Psoas muscle (tissue), 8 donors: ENCODE measurements at places on chromosomes 1 and 21. TPM values are rescaled to one million over a fixed set of nuclear protein-coding genes. Genes with fewer than 3 reads are reported as not detected.

DNA sequence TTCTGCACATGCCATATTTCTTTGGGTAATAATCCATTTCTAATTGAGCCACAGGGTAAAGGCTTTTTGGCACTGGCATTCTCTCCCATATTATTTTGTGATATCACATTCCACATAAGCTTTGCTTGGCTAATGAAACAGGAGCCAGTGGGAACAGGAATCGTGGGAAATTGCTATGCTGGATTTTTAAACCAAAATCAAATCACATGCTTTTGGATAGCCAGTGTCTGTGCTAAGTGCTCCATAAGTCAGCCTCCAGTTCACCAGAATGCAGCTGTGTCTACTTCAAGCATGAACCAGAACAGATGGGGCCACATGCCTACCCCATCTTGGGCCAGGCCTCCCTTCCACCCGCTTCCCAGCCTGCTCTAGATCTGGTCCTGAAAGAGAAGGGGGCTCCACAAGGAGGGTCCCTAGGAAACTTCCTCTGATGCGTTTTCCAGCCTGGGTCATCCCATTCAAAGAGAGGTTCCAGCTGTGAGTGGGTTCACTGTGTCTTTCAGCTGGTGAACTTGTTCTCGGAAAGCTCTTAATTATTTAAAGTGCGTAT lies 131.2 kb upstream of the COA6 start:
- no peaks in the 10 kb centered on the region for H3K4me1 ChIP-seq
- H3K27ac ChIP-seq = no peak overlapping the region
- DNase-seq = no peak
- H3K4me3 ChIP-seq = no peak overlapping the region
- no peaks in the 10 kb centered on the region for H3K36me3 ChIP-seq

DNA sequence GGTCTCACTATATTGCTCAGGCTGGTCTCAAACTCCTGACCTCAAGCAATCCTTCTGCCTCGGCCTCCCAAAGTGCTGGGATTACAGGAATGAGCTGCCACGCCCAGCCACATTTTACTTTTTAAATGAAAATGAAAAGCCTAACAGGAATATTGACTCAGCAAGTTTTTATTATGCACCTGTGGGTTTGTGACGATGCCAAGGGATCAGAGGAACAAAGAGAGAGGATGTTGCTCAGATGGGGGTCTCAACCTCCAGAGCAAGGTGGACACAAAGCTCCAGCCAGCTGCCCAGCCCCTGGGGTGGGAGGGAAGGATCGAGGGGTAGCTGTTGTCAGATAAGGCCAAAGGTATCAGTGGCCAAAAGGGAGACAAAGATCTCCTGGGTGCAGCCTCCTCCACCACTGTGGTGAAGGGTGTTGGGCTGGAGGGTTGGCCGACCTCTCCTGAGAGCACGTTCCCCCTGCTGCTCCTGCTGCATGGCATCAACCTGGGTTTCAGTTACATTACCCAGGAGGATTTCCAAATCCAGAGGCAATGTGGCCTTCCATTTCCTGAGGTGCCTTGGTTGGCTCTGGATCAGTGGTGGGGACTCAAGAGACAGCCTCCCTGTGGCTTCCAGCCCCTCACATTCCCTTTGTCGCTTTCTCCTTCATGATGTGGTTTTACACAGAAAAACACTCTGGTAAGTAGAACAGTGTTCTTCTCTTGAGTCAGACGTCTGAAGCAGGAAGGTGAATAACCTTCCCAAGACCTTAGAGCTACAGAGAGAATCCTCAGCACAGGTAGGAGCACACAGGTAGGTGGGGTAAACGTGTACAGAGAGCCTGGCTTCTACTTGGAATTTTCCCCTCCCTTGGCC lies 34.2 kb downstream of the ZNF496 start:
- H3K4me1 ChIP-seq = no peaks in the 10 kb centered on the region
- no peak for DNase-seq
- H3K36me3 ChIP-seq = peaks cover 28% of the 10 kb centered on the region
- H3K27ac ChIP-seq = no peak overlapping the region

DNA sequence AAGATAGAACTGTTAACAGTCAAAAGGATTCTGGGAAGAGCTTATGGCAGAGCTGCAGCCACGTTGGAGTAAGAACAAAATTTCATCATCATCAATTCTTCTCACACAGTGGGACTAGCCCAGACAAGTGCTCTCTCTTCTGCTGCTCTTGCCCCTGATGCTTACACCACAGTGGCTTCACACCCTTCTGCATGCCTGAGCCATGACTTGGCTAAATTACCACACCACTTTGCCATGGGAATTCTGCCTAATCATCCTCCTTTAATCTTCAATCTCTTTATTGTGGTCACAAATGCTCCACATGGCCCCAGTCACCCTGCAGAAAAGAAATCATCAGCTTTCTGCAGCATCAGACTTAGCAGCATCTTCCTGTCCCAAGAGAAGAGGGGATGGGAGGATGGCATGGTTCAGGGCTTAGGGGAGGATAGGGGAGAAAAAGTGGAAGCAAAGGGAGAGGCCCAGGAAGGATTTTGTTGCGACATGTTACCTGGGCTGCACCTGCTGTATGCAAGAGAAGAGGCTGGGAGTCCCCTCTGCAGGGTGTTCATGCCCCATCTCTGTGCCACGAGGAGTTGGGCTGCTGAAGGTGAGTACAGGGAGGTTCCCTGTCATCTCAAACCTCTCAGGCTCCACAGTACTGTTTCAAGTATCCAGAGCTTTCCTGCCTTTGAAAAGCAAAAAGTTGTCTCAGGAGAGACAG lies 9.0 kb upstream of the RPTN start:
- no peak for DNase-seq
- H3K4me3 ChIP-seq = no peak overlapping the region
- H3K4me1 ChIP-seq = no peaks in the 10 kb centered on the region
- H3K27me3 ChIP-seq = peaks cover 2% of the 10 kb centered on the region

Gene PLA2G2D
- total RNA-seq = not detected

Gene TRPM2
- 0.81 TPM for total RNA-seq

DNA sequence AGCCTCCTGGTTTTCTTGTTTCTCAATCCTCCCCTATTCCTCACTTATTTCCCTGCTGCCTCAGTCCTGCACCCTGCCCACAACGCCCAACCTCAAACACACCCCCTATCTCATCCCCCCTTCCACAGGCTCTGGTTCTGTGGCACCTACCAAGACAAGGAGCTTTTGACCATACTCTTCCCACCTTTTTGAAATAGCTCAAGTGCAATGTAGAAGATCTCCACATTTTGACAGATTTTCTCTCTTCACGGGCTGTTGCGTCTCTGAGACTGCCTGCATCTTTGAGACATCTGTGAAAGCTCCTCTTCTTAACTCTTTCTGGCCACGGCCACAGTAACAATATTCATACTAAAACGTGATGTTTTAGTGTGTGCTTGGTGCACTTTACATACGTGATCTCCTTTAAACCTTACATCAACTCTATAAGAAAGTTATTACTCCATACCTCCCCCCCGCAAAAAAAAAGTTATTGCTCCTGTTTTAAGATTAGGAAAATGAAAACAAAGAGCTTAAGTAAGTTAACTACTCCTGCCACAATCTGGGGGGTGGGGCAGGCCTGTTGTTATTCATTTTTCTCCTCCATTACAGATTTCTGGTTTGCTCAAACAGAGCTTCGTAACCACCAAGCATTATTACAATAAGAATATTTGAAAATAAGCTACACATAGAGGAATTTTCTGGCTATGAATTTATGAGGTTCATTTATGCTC lies 1.8 kb upstream of the SERBP1 start:
- peaks cover 37% of the 10 kb centered on the region for H3K4me1 ChIP-seq
- H3K27ac ChIP-seq = peak overlapping the region; percentile 91
- H3K36me3 ChIP-seq = peaks cover 2% of the 10 kb centered on the region

Gene PTAFR
- total RNA-seq = 1.4 TPM

DNA sequence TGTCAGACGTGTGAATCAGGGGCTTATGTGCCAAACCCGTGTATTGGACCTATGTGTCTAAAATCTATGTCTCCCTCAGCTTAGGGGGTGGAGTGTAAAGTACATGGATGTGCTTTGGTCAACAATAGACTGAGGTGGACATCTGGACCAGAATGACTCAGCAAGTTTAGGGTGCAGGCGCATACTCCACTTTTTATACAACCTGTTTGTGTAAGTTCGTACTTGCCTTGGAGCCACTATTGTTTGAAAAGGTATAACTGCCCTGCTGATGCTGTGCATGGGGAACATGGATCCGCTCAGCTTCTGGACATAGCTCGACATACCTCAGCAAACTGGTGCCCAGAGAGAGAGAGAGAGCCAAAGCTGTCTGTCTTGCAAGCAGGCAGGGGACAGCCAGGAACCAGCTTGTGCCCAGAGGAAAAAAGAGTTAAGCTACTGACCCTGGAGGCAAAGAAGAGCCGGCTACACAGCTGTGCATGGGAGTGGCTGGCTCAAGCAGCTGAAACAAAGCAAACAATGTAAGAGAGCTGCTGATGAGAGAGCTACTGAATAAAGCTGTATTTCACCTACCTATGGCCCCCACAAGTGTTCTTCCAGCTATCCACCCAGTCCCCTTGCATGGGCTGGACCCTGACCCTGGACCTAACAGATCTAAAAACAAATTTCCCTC lies 41.2 kb downstream of the GJA5 start:
- H3K4me1 ChIP-seq = no peaks in the 10 kb centered on the region
- H3K36me3 ChIP-seq = no peaks in the 10 kb centered on the region
- H3K4me3 ChIP-seq = no peak overlapping the region
- H3K27ac ChIP-seq = no peak overlapping the region
- DNase-seq = no peak

DNA sequence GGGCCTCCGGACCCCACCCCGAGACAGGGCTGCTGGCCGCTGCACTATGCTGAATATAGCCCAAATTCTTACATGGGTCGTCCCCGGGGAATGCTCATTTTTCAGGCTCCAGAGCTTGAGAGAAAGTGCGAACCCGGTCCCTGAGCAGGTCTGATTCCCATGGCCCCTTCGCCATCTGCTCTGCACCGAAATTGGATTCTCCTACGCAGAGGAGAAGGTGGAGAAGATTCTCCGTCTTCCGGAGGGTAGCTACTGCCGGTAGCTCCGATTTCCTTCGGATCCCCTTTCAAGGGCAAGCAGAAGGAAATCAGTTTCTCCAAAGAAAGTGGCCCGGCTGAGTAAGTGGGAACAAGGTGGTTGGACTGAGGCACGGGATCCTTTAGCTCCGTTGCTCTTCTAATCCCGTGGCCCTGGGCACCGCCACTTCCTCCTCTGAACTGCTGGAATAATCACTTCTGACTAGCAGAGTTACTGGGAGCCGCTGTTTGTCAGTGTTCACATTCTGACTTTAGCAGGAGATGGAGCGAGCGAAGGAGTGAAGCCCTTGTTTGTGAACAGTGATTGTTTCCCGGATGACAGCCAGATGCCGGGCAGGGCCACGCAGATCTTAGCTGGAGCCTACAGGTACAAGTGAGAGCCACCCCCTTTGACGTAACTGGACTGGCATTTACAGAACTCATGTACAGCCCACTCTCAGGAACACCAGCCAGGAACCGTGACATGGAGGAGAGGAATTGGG lies 1.1 kb upstream of the ZNF496 start:
- H3K36me3 ChIP-seq = peaks cover 25% of the 10 kb centered on the region
- H3K27me3 ChIP-seq = no peaks in the 10 kb centered on the region
- peak overlapping the region; percentile 99 for H3K4me3 ChIP-seq

DNA sequence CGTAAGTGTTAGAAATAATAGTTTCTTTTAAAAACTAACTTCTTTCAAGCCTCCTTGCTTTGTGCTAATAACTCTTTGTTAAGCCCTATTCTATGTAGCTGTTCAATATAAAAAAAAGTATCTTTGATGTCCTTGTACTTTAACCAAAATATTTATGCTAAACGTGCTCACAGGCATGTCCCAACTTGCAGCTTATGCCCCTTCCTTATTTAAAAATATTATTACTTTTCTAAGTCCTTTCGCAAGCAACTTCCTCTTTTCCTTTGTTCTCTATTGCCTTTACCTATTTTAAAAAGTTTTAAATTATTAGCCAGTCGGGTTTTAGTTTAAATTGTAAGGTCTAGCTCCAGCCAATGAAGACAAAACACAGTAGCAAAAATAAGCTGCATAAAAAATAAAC lies 43.4 kb upstream of the NBPF3 start:
- H3K27ac ChIP-seq = no peak overlapping the region
- H3K4me1 ChIP-seq = no peaks in the 10 kb centered on the region
- no peak for DNase-seq
- H3K36me3 ChIP-seq = no peaks in the 10 kb centered on the region

DNA sequence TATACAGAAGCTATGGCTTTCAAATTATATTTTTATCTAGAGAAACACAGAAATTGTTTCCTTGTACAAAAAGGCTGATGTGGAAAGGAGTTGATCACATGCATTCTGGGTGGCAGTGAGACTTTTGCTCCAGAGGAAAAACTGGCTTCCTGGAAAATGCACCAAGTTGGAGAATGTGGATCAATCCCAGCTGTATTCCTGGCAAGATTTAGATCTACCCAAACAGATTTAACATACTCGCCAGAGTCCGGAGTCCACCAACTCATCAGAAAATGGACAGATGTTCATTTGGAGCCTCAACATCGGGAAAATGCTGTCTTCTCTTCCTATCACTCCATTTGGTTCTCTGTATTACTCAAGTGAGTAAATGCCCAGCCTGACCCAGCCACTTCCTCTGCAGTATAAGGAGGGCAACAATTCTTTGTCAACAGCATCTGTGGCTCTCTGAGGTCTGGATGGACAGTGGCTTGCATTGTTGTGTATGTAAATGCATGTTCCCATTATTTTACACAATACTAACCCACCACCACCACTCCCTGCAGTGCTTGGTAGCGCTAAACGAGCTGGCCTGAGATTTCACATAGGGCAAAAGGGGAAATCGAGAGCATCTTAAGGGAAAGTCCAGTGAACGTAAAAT lies 226.2 kb upstream of the IRF2BP2 start:
- H3K4me1 ChIP-seq = peaks cover 7% of the 10 kb centered on the region
- H3K27ac ChIP-seq = no peak overlapping the region

DNA sequence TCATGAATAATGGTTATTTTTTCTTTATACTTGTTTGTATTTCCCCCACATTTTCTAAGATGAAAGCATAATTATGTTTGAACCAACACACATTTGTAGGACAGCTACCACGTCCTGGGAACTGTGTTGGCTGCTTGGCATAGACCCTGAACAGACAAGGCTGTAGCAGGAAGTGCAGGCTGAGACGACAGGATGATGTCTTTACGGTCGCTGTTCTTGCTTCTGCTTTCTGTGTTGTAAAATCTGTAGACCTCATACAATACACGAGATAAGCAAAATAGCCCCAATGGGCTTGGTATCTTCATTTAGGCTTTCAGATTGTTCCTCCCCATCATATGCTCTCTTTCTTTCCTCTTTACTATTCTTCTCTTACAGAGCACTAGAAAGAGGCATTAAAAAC lies 23.3 kb upstream of the OTUD3 start:
- no peaks in the 10 kb centered on the region for H3K27me3 ChIP-seq
- no peaks in the 10 kb centered on the region for H3K36me3 ChIP-seq
- H3K27ac ChIP-seq = no peak overlapping the region
